ENCODE measurements at places on chromosomes 1 and 21.

- peak; percentile 41 for DNase-seq
Measured at GRCh38 chr1:240719953-240720700, 108.2 kb upstream of the GREM2 start.

DNA sequence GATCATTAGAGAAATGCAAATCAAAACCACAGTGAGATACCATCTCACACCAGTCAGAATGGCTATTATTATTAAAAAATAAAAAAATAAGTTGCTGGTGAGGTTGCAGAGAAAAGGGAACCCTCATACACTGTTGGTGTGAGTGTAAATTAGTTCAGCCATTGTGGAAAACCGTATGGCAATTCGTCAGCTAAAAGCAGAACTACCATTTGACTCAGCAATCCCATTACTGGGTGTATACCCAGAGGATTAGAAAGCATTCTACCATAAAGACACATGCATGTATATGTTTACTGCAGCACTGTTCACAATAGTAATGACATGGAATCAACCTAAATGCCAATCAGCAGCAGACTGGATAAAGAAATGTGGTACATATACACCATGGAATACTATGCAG, 42.2 kb downstream of the GIPC2 start:
- DNase-seq = no peak

GRCh38 chr1:2812939-2813653, 11.6 kb upstream of the TTC34 start:
- no peak for DNase-seq

DNA sequence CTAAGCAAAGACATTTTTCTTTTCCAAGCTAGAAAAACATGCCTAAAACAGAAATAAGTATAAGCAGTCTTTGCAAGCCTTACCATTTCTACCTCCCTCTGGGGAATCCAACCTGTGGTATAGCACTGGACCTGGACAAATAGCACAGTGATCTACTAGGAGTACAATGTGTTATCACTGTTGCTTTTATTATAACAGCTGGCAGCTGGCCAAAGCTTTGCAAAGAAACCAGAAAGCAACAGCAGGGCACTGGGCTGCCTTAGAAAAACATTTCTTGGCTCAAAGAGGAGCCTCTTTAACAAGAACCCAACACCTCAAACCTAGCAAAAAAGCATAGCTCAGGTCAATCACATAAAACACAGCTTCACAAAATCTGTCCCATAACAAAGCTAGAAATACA, 294.5 kb upstream of the GREM2 start:
- DNase-seq = no peak

DNA sequence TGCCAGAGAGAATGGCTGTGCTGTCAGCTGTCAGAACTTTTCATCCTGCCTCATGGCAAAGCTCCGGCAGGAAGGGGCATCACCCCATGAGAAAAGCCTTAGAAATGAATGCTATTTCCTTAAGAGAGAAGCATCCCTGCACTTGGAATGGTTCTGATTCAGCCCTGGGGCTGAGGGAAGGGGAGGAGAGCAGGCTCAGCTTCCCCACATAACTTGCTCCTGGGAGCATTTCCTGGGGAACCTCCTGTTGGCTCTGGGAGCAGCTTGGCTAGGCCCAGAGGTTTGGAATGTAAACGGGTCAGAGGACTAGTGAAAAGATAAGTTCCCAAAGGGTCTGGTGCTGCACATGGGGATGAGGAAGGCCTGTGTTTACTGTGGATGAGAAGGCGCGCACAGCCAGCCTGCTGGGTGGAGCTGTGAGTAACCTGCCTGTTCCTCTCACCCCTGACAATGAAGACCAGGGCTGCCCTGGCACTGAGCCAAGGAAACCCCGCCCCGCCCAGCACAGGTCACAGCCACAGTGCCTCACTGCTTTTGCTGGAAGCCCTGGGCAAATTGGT, 5.0 kb downstream of the PRELP start:
- peak; percentile 58 for DNase-seq

- no peak for DNase-seq
Measured at GRCh38 chr1:43438576-43438952, 15.2 kb downstream of the HYI start.

DNA sequence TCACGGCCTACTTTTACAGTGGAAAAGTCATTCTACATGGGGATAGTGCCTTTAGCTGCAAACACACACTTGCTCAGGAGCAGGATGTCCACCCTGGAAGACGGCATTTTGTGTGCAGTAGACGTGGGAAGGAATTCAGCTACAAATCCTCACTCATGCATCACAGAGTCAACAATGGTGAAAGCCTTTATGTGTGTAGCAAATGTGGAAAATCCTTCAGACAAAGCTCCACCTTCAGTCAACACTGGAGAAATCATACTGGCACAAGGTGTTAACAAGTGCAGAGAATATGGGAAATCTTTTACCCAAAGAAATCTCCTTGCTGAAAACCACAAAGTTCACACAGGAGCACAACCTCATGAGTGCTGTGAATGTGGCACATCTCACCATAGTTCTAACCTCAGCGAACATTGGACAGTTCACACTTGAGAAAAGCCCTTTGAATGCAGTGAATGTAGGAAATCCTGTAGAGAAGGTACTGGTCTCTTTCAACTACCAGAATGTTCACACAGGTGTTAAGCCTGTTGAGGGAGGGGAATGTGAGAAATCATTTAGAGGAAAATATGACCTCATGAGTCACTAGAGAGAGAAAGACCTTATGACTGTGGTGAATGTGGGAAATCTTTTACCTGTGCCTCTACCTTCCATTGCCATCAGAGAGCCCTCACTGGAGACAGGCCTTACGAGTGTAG, 101.8 kb downstream of the PTGS2 start:
- no peak for DNase-seq

- DNase-seq = peak; percentile 16
Measured at GRCh38 chr1:58059789-58060188, 486.7 kb downstream of the OMA1 start.

GRCh38 chr1:31681415-31681814, 22.4 kb downstream of the COL16A1 start:
- DNase-seq = no peak
